Right atrium auricular region (tissue), 2 donors: ENCODE measurements at places on chromosomes 4 and X. TPM values are rescaled to one million over a fixed set of nuclear protein-coding genes. Genes with fewer than 3 reads are reported as not detected.

GRCh38 chr4:147776716-147777115 is 44.8 kb downstream of the ARHGAP10 start:
- no peak for DNase-seq

- peak; percentile 67 for DNase-seq
These were observed 147.6 kb upstream of the FRG1 start for GRCh38 chr4:189792924-189793618.

Gene HTR2C
- total RNA-seq = 0.12 TPM

Gene REELD1
- total RNA-seq = 0.71 TPM

Gene PRPS2
- 3.5 TPM for total RNA-seq

DNA sequence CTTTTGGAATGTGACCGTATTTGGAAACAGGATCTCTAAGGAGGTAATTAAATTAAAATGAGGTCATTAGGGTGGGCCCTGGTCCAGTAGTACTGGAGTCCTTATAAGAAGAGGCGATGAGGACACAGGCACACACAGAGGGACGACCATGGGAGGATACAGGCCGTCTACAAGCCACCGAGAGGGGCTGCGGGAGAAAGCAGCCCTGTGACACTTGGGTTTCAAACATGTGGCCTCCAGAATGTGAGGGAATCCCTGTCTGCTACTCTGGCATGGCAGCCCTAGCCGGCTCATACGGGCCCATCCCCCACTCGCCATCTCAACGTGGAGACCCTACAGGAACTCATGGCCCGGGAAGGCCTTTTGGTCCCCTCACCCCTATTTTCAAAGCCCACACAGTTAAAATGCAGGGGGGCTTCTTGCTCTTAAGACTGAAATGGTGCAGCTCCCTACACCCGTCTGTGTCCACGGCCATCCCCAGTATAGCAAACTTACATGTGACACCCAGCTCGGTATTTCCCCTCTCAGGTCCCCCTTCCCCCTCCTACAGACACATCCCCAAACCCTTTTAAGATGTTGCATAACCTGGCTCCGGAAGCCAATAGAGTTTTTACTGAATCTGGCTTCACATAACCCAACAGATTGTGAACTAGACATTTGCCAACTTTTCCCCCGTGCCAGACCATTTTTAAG is 124.1 kb upstream of the TBL1X start:
- no peak for DNase-seq

DNA sequence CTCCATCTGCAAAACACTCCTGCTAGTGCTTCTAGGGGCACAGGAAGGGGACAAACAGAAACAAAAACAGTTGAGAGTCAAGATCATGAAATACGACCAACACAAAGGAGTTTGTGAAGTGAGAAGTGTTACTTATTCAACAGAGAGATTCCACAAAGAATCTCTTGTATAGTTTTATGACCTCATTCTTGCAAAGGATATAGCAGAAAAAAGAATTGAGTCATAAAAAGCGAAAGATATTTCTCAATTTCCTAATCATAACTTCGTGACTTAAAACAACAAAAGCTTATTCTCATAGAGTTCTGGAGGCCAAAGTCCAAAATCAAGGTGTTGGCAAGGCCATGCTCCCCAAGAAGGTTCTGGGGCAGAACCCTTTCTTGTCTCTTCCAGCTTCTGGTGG is 40.7 kb downstream of the TIGD4 start:
- no peak for DNase-seq

Gene RASSF6
- not detected for total RNA-seq

DNA sequence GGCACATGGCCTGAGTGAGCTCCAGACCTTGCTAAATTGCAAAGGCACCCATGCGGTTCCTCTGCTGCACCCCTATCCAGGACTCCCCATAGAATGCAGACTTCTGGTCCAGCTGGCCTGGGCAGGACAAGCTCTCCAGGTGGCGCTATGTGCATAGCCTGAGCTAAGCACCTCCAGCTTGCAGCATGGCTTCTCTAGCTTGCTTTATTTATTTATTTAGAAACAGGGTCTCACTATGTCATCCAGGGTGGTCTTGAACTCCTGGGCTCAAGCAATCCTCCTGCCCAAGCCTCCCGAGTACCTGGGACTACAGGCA is 5.5 kb upstream of the WFS1 start:
- DNase-seq = no peak

Gene OCRL
- 10.6 TPM for total RNA-seq

GRCh38 chr4:6876440-6876839 is 33.2 kb upstream of the TBC1D14 start:
- DNase-seq = no peak

Gene FGFRL1
- 47.1 TPM for total RNA-seq
